ENCODE measurements at places on chromosomes 16 and 17.
A peak's percentile ranks its signal among the peaks of the same experiment; 100 is the strongest.

DNA sequence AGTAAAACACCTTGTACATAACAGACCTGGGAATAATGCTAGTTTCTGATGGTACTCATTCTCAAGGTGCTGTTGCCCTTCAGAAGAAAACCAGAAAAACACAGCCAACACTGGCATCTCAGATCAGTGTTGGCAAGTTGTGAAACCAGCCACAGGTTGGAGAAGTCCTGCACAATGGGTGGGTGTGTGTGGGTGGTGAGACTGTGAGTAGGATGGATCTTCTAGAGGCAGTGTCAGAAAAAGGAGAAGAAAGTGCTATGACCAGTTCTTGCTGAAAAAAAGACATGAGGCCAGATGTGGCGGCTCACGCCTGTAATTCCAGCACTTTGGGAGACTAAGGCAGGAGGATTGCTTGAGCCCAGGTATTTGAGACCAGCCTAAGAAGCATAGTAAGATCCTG lies 35.2 kb upstream of the SMIM36 start:
- no peak for DNase-seq

- no peak for DNase-seq
Observed at GRCh38 chr17:35900280-35900679, 20.1 kb upstream of the CCL5 start.

DNA sequence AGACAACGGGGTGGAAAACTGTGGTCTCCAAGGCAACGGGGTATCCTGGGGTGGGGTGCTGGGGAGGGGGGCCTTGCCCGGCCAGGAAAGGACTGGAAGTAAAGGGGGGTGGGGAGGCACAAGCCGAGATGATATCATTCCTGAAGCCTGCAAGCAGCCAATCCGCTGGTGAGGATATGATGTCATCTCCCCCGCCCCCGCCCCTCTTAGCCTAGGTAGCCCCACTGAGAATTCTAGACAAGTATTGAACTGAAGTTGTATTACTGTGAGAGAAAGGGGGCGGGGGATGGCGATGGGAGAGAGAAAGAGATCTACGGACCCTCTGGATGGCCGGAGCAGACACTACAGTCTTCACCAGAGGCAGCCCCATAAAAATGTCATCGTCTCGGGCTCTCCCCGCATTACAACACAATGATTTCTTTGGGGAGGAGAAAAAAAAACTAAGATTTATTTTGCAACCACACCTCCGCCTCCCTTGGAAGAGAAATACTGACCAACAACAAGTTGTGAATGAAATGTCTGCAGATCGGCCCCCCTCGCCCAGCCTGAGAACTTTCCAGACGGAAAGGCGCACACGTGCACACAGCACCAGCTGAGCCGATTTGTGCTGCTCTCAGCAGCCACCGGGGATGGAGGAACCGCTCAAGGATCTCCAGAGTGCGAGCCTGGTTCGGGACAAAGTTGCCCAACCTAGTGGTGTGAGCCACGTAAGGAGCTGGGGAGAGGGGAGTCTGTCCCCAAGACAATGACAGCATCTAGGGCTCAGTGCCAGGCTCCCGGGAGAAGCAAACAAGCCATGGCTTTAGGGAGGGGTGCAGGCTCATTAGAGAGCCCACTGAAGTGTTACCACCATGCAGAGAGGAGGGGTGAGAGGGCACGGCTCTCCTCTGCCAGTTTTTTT lies 222.1 kb downstream of the SOX9 start:
- DNase-seq: no peak

DNA sequence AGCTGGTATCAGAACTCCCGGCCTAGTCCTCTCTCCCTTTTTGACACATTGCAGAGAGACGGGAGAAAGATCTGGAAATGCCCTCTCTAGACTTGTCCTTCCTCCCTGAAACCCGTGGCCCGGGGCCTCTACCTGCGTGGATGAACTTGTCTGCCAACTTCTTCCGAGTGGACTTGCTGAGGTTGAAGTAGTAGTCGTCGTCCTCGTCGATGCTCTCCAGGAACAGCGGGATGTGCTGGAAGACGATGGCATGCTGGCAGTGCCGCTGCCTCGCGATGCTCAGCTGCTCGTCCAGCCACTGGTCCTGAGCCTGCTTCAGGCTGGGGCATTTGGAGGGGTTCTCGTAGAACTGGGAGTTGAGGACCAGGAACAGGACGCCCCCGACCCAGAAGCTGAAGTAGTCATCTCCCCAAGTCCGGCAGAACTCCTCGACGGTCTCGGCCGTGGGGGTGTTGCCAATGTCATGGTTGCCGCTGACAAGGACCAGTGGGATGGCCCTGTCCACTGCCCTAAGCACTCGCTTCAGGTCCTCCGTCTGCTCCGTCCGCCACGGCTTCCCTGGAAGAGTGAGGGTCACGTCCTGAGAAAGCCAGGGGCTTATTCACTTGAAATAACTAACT lies 99.1 kb downstream of the CPPED1 start:
- no peak for DNase-seq

DNA sequence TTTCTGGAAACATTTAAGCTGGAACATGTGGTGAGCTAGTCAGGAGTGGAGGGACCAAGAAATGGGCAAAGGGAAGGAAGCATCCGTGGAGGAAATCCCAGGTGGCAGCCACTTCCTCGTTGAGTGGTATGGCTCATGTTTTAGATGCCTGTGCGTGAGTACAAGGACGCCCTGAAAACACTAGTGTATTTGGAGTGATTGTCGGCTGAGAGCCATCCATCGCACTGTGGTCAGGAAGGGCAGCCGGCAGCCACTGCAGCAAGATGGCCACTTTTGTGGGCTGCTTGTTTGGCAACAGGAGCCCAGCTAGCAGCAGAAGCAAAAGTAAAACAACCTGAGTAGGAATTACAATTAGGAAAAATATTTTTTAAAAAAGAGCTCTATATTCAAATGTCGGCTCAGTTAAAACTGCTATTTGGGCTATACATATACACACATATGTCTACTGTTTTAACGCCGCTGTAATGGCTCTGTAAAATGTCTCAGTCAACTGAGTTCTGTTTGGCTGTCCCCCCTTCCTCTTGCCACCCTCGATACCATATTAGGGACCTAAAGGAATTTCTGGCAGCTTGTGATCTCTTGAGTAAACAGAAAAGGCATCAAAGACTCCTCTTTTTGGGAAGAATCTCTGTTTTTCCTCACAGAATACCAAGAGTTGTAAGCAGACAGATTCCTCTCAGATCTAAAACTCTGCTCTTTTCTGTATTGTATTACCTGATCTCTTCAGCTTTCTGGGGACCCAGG lies 39.2 kb downstream of the BRD7 start:
- DNase-seq: no peak

- DNase-seq: no peak
Observed at GRCh38 chr16:3774819-3775218, 57.5 kb upstream of the TRAP1 start.

- no peak for DNase-seq
Observed at GRCh38 chr17:70265471-70265870, 96.1 kb downstream of the KCNJ2 start.

DNA sequence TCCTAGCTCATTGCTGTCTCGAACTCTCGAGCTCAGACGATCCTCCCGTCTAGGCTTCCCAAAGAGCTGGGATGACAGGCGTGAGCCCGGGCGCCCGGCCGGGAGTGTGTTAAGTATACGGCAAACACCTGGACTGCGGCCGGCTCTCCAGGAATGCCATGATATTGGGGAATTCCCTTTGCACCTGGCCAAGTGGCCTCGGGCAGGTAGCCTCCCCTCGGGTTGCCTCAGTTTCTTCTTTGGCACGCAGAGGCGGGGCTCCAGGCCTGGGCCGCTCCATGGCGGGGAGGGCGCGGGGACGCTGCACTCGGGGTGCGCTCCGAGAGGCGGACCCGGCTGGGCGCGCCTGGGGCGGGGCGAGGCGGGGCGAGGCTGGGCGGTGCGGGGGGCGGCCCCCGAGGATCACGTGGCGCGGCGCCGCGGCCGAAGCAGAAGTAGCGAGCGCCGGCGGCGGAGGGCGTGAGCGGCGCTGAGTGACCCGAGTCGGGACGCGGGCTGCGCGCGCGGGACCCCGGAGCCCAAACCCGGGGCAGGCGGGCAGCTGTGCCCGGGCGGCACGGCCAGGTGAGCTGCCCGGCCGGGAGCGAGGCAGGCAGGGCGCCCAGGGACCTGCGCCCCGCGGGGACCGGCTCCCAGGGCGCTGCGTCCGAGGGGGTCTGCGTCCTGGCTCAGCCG lies at the start of gene PLCG2:
Gene PLCG2, plus strand, starts transcription at position 431 of the 675 bp plus-strand sequence. CDS start 6,699 bp downstream, outside the sequence.
- DNase-seq: peak; percentile 83

DNA sequence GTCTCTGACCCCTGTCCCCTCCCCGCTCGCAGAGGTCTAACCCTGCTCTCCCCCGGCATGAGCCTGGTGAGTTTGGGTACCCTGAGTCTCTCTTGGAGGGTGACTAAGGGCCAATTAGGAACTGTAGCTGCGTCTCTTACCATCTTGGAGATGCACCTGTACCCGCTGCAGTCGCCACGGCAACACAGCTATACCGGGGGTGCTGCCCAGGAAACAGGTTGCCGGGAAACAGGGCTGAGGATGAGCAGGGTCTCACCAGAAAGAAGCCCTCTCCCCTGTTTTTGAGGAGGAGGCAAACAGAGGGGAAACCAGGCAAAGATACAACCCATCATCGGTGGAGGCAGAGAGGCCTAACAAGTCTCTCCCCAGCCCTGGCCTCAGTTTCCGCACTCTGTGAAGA lies 140.2 kb downstream of the TMEM132E start:
- DNase-seq: no peak

DNA sequence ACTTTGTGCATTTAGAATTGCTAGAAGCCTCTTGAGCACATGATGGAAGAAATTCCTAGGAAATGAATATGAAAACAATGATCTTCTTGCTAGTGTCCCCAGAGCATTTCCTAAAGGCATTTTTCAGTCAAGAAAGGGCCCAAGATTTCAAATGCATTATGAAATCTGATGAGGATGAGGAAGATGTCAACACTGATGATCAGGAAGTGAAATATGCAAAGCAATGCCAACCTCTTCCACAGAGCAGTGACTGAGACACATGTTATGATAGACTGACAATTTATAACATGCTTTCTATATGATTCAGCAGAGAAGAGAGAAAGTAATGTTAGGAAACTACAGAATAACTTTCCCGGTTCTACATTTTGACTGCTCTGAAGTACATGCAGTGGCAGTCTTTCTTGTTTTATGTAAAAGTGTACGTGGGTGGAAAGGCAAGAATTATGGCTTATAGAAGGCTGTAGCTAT lies 859.1 kb upstream of the GOT2 start:
- no peak for DNase-seq

DNA sequence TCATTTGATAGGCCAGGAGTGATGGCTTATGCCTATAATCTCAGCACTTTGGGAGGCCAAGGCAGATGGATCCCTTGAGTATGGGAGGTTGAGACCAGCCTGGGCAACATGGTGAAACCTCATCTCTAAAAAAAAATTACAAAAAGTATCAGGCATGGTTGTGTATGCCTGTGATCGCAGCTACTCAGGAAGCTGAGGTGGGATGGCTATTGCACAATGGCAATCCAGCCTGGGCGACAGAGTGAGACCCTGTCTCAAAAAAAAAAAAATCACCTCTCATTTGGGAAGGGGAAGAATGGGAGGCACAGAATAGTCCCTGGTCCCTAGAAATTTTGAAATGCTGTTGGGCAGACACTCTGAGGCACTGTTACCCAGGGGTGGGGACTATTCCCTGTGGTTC lies 35.2 kb downstream of the SLFN11 start:
- DNase-seq: no peak

- DNase-seq: peak; percentile 81
Observed at GRCh38 chr16:67537636-67538591, 9.3 kb downstream of the RIPOR1 start.

GRCh38 chr16:81902025-81902424 lies 109.2 kb downstream of the SDR42E1 start:
- DNase-seq: no peak

DNA sequence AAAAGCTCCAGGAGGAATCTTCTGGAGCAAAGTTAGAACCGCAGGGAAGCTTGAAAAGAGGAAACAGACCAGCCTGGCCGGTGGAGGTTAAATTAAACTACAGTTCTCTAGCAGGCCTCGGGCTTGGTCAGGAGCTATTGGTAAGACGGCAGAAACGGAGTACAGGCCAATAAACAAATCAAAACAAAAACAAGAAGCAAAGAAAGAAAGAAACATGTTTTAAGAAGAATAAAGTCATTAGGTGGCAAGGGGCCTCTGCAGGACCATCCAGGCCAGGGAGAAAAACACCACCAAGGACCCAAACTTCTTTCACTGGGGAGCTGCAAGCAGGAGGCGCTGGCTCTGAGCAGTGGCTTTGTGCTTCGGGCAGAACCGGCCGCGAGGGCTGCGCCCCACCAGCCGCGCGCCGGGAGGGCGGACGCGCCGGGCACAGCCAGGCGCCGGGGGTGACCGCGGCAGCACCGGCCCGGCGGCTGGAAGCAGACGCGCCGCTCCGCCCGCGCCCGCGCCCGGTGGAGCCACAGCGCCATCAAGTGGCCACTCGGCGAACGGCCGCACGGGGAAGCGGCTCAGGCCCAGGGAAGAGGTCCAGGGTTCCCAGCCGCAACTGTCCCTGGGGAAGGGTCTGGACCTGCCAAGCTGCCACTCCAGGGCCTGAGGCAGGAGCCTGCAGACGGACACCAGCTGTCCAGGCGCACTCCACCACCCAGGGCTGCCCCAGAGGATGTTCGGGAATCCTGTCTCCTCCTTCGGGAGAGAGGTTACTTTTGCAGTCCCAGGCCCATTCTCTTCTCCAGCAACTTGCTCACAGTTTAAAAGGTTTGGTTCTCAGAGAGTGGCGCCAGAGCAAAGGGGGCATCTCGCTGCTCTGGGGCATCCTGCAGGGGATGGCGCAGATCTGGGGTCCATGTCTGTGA lies 419.4 kb downstream of the SOX9 start:
- DNase-seq: peak; percentile 96

- DNase-seq: peak; percentile 64
Observed at GRCh38 chr17:36945959-36946725, 2.6 kb upstream of the AATF start.

DNA sequence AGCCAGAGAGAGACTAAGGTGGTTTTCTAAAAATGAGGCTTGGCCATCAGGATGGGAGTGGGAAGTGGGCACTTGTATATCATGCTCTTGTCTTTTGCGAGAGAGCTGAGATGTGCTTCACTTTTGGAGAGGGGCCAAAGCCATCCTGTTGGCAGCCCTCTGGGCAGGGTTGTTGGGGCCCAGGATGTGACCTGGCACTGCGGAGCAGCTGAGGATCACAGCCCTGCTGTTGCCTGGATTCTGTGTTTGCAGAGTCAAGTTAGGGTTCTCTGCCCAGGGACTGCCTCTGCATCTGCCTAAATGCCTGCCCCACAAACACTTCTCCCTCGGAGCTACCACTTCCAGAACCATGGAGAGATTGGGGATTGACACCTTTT lies 71.2 kb downstream of the PLD6 start:
- no peak for DNase-seq

GRCh38 chr17:62319846-62320245 lies 60.5 kb upstream of the EFCAB3 start:
- DNase-seq: no peak

GRCh38 chr17:78779850-78780249 lies 2.2 kb downstream of the CYTH1 start:
- DNase-seq: no peak

DNA sequence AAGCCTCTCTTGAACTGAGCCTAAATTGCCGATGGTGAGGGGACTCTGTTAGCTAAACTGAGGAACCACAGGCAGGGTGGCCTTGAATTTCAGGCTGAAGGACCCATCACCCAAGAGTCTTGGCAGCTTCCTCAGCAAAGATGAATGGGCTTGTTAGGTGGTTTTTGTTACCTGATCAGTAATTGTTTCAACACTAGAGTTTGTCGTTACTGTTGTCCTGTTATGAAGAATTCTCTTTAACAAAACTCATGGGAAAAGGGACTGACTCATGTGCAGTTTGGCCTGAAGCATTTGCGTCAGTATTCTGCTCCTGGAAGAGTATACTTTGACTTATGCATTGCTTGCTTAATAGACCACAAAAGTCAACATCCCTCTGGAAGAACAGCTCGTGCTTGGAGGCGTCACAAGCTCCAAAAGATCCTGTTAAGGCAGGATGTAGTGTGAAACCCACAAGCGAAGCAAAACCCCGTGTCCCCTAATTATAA lies 206.0 kb downstream of the IRX3 start:
- DNase-seq: no peak

Data from islet precursor cell (in vitro differentiated cells).